WERI-Rb-1 (cell line): ENCODE measurements at places on chromosomes 13 and 19.

GRCh38 chr13:67150608-67151007 lies 79.5 kb downstream of the PCDH9 start:
- DNase-seq = no peak

- DNase-seq = no peak
Measured at GRCh38 chr19:48913114-48913889, 13.2 kb downstream of the NUCB1 start.

- no peak for DNase-seq
Measured at GRCh38 chr13:45808925-45809324, 42.6 kb downstream of the SIAH3 start.

DNA sequence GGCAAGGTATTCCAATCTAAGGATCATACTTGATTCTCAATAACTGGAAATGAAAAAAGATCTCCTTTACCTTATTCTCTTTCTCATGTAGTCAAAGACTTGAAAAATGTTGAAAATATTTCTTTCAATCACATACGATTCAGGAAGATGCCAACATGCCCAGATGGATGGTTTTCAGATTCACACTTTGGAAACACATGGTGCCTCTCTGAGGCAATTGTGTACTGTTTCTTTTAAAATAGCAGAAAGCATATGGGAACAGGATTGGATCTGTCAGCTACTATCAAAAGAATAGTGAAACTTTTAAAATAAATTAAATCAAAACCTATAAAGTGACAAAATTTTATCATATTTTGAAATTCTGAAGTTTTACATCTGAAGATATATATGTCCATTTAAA lies 222.4 kb downstream of the SPRY2 start:
- no peak for DNase-seq

DNA sequence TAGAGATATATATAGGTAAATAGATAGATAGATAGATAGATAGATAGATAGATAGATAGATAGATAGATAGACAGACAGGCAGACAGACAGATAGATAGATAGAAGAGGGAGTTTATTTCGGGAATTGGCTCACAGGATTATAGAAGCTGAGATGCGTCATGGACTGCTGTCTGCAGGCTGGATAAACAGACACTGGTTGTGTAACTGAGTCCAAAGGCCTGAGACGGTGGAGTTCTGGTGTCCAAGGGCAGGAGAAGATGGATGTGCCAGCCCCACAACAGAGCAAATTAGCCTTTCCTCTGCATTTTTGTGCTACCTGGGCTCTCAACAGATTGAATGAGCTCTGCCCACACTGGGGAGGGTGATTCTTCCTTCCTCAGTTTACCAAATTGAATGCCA lies 2.7 kb downstream of the CYP4F3 start:
- DNase-seq = no peak

- DNase-seq = no peak
Measured at GRCh38 chr19:41563854-41564514, 12.0 kb upstream of the CEACAM21 start.

GRCh38 chr13:72700509-72700908 lies 26.9 kb downstream of the MZT1 start:
- no peak for DNase-seq

DNA sequence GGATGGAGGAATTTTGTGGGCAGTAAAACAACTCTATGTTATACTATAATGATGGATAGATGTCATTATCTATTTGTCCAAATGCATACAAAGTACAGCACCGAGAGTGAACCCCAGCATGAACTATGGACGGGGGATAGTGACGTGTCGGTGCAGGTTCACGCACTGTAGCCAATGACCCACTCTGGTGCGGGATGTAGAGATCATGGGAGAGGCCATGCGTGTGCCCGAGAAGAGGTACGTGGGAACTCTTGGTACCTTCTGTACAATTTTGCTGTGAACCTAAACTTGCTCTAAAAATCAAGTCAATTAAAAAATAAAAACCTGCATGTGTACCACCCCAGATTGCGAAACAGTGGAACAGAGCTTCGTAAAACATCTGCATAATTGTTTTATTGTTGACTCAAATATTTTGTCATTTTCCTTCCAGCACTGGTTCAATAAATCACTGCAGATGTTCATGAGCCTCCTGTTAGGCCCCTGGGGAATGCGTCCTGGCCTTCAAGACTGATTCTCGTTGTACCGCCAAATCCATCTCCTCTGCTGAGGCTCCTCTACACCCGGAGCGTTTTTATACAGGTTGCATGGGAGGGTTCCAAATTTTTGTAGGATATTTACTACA lies 30.9 kb downstream of the COL4A1 start:
- DNase-seq = no peak

DNA sequence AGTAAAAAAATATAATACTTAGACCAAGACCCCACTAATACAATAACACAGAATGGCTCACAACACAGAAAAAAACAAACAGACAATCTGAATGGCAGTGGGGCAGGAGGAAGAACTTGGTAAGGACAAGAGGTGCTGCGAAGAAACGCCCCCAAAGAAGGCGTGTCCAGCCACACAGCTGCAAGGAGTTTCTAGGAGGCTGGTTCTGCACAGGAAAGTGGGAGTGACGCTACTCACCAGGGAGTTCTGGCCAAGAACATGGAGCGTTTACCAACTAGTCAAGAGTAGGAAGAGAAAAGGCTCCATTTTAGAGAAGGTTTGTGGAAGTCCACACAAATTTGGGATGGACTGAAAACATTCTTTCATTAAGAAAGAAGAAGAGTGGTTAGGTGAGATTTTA lies 95.3 kb upstream of the SLC15A1 start:
- no peak for DNase-seq

GRCh38 chr13:28744091-28744536 lies 25.3 kb upstream of the SLC46A3 start:
- DNase-seq = no peak

- no peak for DNase-seq
Measured at GRCh38 chr19:1884719-1885334, 469 bp downstream of the ABHD17A start.

DNA sequence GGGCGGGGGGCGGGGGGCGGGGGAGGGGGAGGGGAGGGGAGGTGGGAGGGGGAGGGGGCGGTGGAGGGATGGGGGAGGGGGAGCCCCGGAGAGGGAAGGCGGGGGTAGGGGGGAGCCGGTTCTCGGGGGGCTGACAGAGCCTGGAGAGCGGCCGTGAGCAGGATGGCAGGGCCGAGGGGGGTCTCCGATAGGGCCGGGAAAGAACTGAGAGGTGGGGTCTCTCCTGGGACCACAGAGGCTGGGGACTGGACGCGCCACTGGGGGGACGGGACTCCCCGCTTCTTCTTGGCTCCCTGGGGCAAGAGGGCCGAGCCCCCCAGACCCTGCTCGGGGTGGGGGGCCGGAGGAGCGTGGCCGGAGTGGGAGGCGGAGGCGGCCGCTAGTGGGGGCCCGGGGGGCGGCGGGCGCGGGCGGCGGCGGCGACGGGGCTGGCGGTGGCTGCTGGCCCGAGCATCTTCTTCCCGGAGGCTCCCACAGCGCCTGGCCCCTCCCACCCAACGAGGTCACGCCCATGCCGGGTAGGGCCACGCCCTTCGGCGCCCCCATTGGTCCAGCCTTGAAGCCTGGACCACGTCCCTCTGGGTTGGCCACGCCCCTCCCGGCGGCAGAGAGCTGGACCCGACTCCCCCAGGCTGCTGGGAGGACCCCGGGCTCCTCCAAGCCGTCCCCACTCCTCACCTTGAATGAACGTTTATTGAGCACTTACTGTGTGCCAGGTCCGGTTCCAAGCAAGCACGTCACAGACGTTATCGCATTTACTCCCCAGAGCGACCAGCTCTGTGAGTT lies at the start of gene NOVA2:
Gene NOVA2 (minus strand): TSS at position 313 of the 786 bp plus-strand sequence. CDS start 514 bp downstream, outside the sequence.
- peak; percentile 91 for DNase-seq

DNA sequence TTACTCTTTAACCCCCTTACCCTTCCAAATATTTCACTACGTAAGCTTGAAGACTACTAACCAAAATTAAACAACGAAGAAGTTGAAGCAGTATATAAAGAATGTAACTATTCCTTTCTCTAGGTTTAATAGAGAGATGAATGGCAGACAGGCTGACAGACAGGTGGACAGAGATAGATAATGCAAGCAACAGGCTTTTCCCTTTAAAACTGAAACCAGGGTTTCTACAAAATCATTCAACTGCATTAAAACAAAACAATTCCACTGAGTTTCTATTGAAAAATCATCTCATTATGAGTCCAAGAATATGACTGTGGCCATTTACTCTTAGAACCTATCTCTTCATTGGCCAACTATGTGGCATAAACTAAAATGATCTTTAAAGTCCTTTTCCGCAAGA lies 15.2 kb downstream of the LNX2 start:
- no peak for DNase-seq

DNA sequence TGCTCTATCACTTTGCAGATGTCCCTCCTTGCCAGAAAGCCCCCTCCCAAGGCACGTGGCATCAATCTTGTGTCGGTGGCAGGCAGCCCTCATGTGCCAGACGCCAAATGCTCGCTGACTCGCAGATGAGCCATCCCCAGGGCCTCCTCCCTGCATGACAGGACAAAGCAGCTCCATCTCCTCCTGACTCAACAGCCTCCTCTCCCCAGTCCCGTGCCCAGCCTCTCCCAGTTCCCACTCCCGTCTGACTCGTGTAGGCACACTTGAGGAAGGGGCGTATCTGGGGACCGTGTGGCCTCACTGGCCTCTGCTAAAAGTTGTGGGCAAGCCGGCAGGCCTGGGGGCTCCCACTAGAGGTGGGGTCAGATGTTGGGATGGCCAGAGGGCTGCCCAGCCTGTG lies 133.6 kb downstream of the STK24 start:
- DNase-seq = no peak

DNA sequence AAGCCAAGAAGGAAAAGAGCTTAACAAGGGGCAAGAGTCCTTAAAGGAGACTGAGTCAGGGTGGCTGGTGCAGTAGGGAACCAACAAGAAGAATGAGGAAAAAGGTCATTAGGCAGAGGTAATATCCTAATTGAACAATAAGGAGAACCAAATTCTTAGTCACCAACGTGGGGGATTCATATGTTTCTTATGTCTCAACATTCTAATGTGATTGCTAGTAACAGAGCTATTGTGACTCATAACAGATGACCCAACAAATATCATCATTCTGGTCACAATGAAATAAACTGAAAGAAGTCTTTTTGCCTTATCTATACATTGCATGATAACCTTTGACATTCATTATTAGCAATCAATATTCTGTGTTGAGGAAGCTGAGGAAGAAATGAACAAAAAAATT lies 101.6 kb downstream of the RAP2A start:
- DNase-seq = no peak

GRCh38 chr13:66546534-66547379 lies 683.4 kb downstream of the PCDH9 start:
- DNase-seq = no peak

DNA sequence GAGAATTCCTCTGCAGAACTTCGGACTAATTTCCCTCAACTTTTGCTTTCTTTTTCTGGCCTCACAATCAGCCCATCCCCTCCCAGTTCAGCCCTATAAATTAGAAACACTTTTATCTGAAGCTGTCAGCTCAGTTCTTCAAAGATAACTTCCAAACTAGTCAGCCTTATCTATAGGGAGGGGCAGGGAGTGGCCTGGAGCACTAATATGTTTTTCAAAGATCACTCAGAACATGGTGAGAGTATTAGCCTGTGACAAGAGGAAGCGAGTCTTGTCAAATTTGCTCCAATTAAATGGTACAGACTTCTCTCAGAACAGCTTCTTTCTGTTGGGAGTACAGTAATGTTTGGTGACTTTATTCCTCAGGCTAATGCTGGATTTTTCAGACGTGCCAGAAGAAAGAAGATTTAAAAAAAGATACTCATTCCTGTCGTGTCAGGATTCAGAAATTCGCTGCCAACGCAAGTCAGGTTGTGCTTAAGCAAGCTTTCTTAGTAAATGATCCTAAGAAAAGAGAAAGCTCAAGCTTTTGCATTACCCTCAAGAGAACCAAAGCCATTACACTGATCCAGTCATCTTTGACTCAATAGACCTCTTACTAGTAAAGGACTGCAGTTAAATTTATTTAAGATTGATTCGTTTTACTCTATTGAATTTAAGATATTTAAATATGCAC lies 1033.6 kb downstream of the SLITRK5 start:
- DNase-seq = no peak

DNA sequence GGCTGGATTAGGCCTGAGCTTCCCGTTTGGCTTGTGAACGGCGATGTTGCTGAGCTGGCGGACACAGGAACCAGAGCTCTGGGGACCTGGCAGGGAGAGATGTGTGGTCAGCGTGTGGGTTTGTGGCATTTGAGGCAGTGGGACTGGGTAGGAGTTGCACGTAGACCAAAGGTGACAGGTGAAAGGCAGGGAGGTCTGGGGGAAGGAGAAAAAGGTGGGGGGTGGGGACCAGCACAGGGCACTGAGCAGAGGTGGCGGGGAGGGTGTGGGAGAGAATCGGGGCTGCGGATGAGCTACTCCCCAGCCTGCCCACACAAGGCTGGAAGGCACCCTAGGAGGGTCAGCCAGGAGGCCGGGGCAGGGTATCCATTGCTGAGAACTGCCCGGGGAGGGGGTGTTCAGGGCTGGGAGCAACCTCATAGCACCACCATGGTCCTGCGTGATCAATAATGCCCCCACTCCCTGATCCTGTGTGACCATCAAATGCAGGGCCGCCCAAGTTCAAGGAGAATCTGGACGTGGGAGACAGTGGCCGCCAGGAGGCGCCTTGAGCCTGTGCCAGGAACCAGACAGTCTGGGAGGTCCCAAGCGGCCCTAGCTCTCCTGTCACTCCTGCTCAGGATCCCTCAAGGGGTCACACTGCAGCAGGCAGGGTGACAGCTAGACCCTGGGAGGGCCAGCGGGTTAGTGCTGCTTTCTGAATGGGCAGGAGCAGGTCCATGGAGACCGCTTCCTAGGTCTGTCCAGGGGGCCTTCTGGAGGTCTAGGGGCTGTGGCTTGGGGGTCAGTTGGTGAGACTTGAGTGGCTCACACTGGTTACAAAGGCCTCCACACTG lies 12.8 kb upstream of the SELENOW start:
- peak; percentile 87 for DNase-seq

- DNase-seq = no peak
Measured at GRCh38 chr19:15702534-15702930, 25.3 kb upstream of the OR10H2 start.

- DNase-seq = no peak
Measured at GRCh38 chr13:29324601-29325000, 270.9 kb downstream of the SLC7A1 start.

- DNase-seq = no peak
Measured at GRCh38 chr19:14476673-14477401, 1.7 kb upstream of the PTGER1 start.

DNA sequence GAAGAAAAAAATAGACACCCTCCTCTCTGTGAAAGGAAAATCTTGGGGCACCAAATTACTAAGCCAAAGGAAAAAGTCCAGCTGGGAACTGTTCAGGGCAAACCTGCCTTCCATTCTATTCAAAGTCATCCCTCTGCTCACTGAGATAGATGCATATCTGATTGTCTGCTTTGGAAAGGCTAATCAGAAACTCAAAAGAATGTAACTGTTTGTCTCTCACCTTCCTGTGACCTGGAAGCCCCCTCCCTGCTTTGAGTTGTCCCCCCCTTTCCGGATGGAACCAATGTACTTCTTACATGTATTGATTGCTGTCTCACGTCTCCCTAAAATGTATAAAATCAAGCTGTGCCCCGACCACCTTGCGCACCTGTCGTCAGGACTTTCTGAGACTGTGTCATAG lies 216.0 kb upstream of the SOX1 start:
- no peak for DNase-seq

- no peak for DNase-seq
Measured at GRCh38 chr19:28868836-28869235, 344.1 kb downstream of the UQCRFS1 start.

- no peak for DNase-seq
Measured at GRCh38 chr13:21347753-21348318, 111.3 kb downstream of the ZDHHC20 start.
